Activated T-helper 1 cell treated with anti-CD3 and anti-CD28 coated beads, Interleukin-12 subunit alpha, Interleukin-12 subunit beta, Interleukin-2, Interleukin-4 antibody, amounts not matched to agents 30 ng/mL and 10 ng/mL and 1 ng/mL, durations not matched to agents 14 hours and 24 hours and 36 hours (primary cell): ENCODE measurements at places on chromosomes 16 and 17. TPM values are rescaled to one million over a fixed set of nuclear protein-coding genes. Genes with fewer than 3 reads are reported as not detected.

KCNJ18 gene
- not detected in 2 replicates for total RNA-seq

IL17C gene
- total RNA-seq, result not detected in 2 replicates

CCT6B gene
- 0.96 and 1.0 TPM in 2 replicates for total RNA-seq

CCDC200 gene
- 0.32 and 0.47 TPM in 2 replicates for total RNA-seq

GLIS2 gene
- 0.54 TPM in 2 replicates for total RNA-seq

KRTAP16-1 gene
- total RNA-seq, result not detected in 2 replicates

OR1A1 gene
- not detected in 2 replicates for total RNA-seq

TMEM100 gene
- not detected in 2 replicates for total RNA-seq

HOXB9 gene
- 0.27 and 0.39 TPM in 2 replicates for total RNA-seq

PRSS33 gene
- total RNA-seq, result 0.10 TPM in 1 of 2 replicates, not detected in the other

ODAD4 gene
- 0.39 and 0.73 TPM in 2 replicates for total RNA-seq

CLEC16A gene
- 36.3 and 37.4 TPM in 2 replicates for total RNA-seq

TMEM235 gene
- not detected in 2 replicates for total RNA-seq

NEUROD2 gene
- total RNA-seq, result not detected in 2 replicates

SMIM5 gene
- 0.05 TPM in 1 of 2 replicates, not detected in the other for total RNA-seq

ABCA9 gene
- total RNA-seq, result not detected in 2 replicates

ITGA2B gene
- total RNA-seq, result 0.44 and 0.71 TPM in 2 replicates

SDR42E2 gene
- not detected in 2 replicates for total RNA-seq

OVCA2 gene
- total RNA-seq, result 43.9 and 44.0 TPM in 2 replicates
